CD8-positive, alpha-beta memory T cell (primary cell): ENCODE measurements at places on chromosomes 2 and 18. TPM values are rescaled to one million over a fixed set of nuclear protein-coding genes. Genes with fewer than 3 reads are reported as not detected.

DNA sequence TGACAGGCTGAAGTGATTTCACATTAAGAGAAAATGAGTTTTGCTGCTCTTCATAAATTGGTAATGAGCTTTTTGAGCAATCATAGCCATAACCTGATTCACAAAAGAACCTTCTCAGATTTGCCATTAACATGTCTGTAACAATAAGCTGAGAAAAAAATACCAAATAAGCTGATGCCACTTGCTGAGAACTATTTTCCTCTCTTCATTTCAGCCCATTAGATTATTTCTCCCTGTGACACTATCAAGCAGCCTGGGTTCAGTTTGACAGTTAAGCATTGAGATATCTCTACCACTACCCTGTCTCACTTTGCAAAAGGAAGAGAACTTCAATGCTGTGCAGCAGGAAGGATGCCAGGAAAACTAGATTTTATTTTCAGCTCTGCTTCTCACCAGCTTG, 673.9 kb downstream of the TRIB2 start:
- H3K27me3 ChIP-seq: no peaks in the 10 kb centered on the region
- H3K4me1 ChIP-seq: no peaks in the 10 kb centered on the region
- no peak overlapping the region for H3K4me3 ChIP-seq

DNA sequence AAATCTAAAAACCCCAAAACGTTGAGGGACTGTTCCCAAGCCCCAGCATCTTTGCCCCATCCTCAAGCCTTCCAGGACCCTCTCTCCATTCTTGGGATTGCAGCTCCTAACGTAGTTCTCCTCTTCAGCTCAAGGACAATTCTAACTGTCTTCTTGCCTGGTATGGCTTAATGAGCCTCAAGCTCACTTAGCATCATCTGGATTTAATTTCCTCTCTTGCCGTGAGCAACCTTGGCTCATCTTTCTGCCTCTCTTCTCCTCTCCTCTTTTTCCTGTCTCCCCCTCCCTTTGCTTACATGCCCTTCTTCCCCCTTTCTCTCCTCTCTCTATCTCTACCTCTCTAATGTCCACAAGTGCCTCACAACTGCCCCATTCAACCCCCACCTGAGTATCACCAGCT, 44.2 kb downstream of the TACR1 start:
- no peaks in the 10 kb centered on the region for H3K27me3 ChIP-seq
- H3K27ac ChIP-seq: no peak overlapping the region
- no peak overlapping the region for H3K4me3 ChIP-seq
- H3K4me1 ChIP-seq: no peaks in the 10 kb centered on the region
- no peak for DNase-seq

GRCh38 chr2:37880551-37880950, 44.5 kb upstream of the RMDN2 start:
- H3K4me1 ChIP-seq: no peaks in the 10 kb centered on the region
- H3K36me3 ChIP-seq: no peaks in the 10 kb centered on the region
- no peak for DNase-seq
- no peak overlapping the region for H3K4me3 ChIP-seq
- no peaks in the 10 kb centered on the region for H3K27me3 ChIP-seq

Gene CYP27C1
- not detected for total RNA-seq
